GDM1 (cell line): ENCODE measurements at places on chromosomes 4 and X.

DNA sequence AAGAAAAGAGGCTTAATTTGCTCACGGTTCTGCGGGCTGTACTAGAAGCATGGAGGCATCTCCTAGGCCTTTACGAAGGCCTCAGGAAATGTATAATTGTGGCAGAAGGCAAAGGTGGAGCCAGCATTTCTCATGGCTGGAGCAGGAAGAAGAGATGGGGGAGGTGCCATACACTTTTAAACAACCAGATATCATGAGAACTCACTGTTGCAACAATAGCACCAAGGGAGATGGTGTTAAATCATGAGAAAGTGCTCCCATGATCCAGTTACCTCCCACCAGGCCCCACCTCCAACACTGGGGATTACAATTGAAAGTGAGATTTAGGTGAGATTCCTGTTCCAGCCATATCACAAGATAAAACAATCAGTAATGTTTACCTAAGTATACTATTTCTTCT lies 45.5 kb downstream of the MTHFD2L start:
- no peak for DNase-seq

DNA sequence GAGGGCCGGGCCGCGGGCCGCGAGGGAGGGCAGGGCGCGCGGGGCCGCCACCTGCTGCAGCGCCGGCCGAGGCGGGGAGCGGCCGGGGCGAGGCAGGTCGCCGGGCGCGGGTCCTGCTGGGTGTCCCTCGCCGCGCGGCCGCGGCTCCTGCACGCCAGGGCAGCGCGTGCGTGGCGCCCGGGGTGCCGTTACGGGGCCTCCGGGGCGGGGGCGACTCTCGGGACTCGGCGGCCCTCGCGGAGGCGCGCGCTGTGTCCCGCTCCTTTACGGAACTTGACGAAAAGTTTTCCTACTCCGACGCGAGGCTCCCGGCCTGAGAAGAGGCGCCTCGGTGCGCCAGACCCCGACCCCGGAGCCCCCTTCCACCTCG lies 329 bp downstream of the TBC1D14 start:
- no peak for DNase-seq

DNA sequence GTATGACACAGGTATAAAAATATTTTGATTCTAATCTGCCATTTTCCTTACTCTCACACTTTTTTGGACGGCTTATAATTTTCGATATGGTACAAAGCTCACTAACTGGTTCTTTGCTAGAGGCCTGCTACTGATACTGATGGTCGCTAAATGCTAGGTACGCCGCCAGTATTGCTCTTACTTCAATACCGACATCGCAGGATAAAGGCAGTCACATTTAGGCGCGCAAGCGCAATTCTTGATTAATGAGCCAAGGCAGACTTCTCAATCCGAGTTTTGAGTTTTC lies 557 bp upstream of the USP38 start:
- DNase-seq: no peak

DNA sequence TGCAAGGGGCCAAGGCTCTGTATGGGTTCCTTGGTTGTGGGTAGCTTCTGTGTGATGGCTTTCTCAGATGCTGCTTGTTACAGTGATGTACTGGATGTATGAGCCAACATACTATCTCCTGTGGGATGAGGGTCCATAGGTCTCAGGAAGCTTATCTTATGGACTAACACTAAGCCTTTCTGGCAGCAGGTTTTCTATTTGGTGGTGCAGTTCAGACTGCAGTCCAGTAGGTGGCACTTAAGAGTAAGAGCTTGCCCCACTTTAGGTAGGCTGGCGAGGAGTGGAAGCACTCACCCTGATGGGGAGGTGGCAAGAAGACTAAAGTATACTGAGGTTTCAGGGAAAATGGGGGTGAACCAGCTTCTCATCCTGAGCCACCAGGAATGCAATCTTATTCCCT lies 306.7 kb upstream of the MAOA start:
- DNase-seq: peak; percentile 24

DNA sequence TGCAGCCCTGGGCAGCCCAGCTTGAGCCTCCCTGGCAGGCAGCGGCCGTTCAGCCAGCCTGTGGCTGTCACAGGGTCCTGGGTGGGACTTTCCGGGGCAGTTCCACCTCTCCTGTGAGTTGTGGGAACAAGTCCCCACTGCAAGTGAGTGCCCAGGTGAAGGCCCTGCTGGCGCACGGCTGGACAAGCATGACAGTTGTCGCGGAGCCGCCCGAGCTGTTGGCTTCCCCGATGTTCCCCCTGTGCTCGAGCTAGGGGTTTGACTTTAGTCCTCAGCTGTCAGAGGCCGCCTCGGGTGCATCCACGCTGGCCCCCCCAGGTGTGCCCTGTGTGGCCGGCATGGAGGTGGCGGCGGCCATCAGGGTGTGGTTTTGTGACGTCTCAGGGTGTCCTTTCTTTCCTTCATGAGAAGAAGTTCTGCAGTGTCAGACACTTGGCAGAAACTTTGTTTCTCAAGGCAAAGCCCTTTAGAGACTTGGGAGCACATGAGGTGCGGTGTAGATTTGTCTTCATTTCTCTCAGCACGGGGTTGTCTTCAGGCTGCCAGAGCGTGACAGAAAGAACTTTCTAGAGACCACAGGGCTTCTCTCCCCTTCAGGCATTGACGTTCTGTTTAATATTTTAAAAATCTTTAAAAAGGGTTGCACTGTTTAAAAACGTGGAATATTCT lies 69.4 kb upstream of the HGFAC start:
- DNase-seq: no peak

DNA sequence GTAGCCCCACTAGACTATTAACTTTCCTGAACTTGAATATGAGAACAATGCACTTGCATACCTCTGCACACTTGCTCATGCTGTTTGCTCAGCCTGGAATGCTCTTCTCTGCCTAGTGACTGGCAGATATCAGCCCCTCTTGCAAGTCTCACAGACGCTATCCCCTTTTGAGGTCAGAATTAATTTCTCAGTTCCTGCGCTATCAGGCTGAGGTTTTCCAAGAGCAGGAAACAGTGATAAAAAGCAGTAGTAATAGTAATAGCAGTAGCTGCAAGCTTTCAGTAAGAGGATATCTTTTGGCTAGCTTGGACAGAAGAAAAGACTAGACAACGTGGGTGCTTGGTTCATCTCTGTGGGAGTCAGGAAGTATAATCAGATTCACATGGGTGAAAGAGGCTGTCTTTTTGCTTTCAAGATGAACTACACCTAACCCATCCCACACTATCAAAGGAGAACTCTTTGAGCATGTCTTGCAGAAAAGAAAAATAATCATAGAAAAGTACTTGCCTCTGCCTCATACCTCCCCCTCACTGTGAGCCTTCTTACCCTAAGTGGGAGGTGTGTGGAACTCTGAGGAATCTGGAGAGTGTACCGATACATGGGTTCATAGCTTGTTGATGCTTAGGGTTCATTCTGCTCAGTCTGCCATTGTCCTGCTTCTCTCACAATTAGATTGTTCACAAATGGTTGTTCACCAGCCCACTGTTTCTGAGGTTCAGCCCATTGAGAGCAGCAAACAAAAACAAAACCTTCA lies 11.3 kb upstream of the DRP2 start:
- DNase-seq: no peak

- no peak for DNase-seq
Measured at GRCh38 chr4:15325987-15326386, 101.8 kb upstream of the C1QTNF7 start.

- DNase-seq: no peak
Measured at GRCh38 chr4:40842725-40843423, 93.1 kb downstream of the NSUN7 start.

GRCh38 chr4:165415910-165416309 lies 37.1 kb downstream of the CPE start:
- no peak for DNase-seq

- no peak for DNase-seq
Measured at GRCh38 chr4:38002451-38003071, 42.4 kb downstream of the PTTG2 start.

DNA sequence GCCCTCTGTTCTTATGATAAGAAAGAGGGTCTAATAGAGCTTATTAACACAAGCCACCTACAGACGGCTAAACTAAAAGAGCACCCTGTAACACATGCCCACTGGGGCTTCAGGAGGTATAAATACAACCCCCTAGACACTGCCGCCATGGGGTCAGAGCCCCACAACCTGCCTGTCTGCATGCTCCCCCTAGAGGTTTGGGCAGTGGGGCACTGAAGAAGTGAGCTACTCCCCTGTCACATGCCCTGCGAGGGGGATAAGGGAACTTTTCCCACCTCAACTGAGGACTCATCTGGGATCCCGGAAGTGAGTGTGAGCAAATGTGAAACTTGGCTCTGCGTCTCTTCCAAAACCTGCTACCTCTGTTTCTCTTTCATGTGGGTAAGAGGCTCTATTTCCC lies 334.5 kb downstream of the ADAM29 start:
- DNase-seq: no peak

DNA sequence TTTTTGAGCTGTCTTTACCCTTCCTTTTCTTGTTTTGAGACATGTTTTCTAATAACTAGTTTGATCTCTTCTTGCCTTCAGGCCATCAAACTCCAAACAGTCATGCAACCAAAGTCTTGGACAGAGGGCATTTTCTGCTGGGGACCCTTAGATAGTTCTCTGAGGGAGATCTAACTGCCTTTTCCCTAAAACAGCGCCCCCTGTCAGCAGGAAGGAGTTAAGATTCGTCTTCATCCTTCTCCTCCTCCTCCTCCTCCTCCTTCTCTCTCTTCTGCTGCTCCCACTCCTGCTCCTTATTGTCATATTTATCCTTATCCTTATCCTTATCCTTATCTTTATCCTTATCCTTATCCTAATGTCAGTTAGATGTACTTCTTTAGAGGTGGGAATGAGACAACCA lies 417.2 kb downstream of the TRAM1L1 start:
- no peak for DNase-seq
